ENCODE measurements at places on chromosomes 2 and 18.

DNA sequence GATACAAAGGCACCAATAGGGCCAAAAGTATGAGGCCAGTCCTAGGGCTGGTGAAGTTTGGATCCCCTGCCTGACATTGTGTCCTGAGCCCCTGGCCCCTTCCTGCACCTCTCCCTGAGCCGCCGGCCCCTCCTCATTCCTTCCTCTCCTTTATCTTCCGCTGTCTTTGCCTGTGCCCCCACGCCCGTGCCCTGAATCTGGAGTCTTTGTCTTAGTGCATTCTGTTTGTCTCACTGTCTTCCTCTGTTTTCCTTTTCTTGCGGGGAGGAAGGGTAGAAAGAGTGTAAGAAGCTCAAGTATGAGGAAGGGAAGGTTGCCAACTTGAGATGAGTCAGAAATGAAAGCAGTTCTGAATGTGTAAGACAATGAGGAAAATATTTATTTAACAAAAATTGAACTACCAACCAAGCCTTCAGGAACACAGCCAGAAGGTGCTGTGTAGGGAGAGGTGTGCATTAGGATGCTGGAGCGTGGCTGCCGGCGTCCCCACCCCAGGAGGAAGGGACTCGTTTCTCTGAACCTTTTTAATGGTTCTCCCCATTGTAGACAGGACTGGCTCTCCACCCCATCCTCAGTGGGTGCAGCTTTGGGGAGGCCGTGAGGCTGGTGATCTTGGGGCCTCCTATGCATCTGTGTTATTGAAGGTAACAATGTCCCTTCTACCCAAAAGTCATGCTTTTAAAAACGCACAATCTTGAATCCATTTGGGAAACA lies 133.1 kb downstream of the NEDD4L start:
- DNase-seq = no peak

DNA sequence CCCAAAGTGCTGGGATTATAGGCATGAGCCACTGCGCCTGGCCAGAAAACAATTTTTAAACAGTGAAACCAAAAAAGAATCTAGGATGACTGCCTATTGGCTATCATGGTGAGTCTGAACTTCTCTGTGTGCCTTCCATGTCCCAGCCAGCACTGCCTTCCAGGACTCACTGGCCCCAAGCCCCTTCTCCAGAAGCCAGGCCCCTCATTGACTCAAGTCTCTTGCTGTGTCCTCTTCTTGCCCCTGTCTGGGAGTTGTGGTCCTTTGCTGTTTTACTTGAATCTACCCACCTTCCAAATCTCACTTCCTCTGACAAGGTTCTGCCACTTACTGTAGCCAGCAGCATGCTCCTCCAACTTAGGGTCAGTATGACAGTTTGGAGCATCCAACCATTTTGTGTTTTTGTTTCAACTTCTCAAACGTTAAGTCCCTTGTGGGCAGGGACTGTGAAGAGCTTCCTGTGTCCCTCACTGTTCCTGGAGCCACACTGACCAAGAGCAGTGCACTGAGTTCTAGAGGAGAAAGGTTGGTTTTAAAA lies 41.7 kb downstream of the ST3GAL5 start:
- no peak for DNase-seq

DNA sequence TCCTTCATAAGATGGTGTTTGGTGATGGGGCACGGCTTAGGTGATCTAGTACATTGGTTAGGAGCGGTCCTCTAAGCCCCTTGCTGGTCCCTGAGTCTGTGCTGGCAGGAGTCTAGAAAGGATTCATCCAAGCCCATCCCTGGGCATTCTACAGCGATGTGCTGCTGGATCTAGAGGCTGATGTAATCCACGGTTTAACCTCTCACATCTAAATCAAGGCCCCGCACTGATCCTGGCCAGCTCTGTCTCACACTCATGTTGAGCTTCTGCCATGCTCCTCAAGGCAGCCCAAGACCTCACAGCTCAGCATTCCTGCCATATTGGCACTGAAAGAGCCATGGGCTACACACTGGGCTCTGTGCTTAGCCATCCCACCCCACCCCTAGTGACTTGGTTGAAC lies 664.8 kb downstream of the STK39 start:
- DNase-seq = no peak

DNA sequence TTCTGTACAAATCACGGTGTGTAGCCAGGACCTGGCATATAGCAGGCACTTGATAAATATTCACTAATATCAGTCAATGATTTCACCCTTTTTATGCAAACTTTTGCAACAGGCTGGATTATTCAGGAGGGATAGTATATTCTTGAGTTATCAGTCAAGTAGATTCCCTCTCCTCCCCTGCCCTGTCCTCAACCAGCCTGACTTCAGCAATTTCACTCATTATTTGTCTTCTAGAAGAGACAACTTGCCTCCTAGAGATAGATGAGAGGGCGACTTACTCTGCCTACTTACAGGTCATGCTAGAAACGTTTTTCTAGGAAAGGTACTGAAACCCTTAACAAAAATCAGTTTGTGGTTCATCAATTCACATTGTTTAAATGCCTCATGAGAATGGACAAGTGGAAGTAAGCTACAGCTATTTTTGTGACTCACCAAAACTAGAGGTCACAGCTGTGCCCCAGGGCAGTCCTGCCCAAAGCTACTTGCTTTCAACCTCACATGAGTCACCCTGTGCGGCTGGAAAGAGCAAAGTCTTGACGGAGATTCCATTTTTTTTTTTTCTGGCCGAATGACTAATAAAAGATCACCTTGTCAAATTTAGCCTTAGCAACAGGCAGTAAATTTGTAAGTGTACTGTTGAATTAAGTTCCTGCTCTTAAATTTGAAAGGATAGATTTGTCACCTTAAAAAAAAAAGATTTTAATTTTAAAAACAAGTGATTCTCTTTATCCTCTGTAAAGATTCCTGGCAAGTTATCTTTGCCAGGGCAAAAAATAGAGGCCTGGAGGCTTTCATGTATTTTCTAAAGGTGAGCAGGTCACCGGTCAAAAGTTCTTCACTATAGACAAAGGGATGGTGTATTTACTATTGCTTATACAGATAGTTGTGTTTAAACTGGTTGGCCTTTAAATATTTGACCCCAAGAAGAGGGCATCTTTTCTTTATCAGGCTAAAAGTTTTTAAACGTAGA lies 109.0 kb upstream of the SLC35G4 start:
- DNase-seq = no peak

- DNase-seq = no peak
Observed at GRCh38 chr2:219272995-219273394, 6.2 kb upstream of the DNAJB2 start.

GRCh38 chr18:6960656-6961055 lies 156.9 kb downstream of the LAMA1 start:
- no peak for DNase-seq

GRCh38 chr2:86223140-86223926 lies 24.1 kb downstream of the MRPL35 start:
- no peak for DNase-seq

DNA sequence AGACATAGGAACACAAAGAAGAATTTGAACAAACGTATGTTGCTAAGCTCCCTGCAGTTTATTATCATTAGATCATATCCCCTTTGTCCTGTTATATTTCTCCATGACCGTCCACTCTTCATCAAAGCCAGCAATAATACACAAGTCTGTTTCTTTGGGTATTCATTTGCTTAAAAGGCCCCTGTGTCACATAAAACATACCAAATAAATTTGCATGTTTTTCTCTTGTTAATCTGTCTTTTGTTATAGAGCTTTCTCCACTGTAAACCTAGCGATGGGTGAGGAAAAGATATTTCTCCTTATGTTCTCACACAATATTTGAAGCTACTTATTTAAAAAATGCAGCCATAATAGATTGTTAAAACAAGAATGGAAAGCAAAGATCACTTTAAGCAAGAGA lies 42.9 kb upstream of the REL start:
- no peak for DNase-seq

DNA sequence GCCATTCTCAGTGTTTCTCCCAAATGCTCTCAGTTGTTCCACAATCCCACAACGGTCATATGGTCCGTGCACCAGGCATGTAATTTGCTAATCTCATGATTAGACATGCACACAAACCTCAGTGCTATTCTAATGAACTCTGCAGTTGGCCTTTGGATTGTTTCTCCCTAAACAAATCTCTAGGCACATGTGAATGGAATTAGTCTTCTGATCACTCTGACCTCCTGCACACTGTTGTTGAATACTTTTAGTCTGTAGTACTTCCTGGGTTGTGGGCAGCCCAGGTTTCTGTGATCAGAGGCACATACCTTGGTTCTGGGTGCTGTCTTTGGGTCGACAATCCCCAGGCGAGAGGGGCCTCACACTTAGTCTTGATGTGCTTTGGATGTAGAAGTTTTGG lies 498.7 kb upstream of the SPRED2 start:
- DNase-seq = no peak

- no peak for DNase-seq
Observed at GRCh38 chr18:59470561-59471121, 111.6 kb upstream of the LMAN1 start.

DNA sequence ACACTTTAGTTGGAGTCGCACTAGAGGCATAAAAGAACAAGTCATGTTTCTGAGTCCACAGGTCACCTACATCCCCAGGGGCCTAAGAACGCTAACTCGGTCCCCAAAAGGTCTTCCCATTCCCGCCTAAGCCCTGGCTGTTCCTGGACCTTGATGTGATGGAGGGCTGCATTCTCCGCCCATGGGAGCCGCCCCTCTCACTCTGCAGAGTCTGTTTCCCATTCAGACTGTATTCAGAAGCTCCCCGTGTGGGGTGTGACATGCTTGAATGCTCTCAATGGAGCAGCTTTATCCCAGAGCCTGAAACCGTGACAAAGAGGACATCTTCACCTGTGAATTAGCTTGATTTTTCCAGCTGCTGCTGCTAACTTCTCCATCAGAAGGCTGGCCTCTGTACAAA lies 319.0 kb upstream of the KLHL29 start:
- DNase-seq = no peak

GRCh38 chr18:44735096-44735495 lies 54.4 kb downstream of the SETBP1 start:
- DNase-seq = no peak

- no peak for DNase-seq
Observed at GRCh38 chr2:85593023-85593422, 2.5 kb upstream of the RNF181 start.

- DNase-seq = no peak
Observed at GRCh38 chr2:172162739-172163336, 60.1 kb upstream of the DLX2 start.

DNA sequence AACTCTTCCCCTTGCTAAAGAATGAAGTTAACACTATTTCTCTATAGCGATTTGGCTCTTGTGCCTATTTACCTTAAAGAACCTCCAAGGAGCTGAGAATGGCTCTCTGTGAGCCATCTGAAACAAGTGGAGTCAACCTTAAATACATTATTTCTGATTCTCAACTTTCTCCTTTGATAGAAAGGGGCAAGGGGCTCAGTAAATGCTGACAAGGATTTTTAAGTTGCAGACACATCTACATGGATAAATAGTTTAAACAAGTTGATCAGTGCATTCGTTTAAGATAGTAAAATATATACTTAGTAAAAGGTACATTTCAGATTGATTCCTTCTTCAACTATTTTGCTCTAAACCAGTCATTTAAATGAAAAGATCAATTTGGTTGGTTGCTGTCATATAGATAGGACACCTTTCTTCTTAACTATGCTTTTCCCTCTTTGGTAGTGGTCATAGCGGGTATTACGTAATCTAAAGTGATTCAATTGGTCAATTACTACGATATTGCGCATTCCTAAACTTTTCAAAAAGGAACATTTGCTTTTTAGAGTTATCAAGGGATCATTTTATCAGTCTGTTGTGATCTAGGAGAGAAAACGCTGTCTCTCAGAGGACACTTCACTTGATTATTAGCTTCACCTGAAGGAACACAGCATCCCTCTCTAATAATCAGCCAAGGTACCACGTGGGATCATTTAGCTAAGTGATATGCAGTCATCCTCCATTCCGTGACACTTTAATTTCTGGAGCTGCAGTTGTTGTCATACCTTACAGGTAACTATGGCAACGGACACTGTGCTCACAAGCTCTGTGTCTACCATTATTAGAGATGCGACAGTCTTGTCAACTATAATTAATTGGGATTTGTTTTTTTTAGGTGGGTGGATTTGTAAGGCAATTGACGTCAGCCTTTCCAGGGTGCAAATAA lies 50.9 kb upstream of the KCNE4 start:
- DNase-seq = no peak

DNA sequence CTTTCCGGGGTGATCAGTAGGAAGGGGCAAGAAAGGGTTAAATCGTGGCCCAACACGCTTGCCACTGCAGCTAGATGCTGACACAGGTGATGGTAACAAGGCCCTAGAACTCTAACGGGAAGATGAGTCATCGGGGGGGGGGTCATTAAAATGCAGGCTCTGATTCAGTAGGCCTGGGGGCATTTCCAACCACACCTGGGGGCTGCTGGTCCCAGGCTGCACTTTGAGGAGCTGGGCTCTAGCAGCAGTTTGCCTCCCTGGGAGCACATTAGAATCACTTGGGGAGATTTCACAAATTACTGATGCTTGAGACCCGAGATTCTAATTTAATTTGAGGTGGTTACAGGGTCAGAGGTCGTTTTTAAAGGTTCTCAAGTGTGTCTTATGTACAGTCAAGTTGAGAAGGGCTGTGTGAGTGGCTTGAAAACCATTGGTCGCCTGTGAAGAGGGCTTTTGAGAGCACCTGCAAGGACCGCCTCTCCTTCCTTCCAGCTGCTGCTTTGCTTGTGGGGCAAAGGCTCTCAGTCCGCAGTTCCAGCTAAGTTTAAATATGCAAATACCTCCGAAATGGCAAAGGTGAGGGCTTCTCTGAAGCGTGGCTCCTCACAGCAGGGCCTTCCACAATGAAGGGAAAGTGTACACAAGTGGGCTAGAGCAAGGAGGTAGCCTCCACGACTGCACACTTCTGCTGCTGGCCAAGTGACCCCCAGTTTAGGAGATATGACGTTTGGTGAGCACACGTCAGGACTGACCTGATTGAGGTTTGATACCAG lies 128.0 kb upstream of the MSH6 start:
- no peak for DNase-seq

- DNase-seq = no peak
Observed at GRCh38 chr2:173165443-173166238, 90.0 kb downstream of the MAP3K20 start.

DNA sequence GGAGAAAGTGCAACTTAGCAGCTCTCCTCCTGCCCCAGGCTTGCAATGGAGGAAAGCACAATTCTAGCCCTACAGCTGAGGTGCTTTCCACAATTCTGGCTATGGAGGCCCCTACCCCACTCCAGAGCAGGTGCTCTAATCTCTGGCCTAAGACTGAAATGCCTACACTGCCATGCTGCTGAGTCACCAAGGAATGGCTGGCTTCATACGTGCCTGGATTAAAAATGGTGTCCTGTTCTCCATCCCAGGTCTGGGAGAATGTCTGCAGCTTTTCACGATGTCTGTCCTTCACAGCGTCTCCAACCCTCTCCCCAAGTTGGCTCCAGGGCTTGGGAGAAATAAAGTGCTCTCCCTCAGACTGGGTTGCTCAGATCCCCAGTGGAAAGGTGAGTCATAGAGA lies 48.5 kb downstream of the MBOAT2 start:
- no peak for DNase-seq

GRCh38 chr18:76823587-76824011 lies 1.2 kb downstream of the ZNF236 start:
- peak; percentile 34 for DNase-seq

- no peak for DNase-seq
Observed at GRCh38 chr2:88005776-88006175, 10.6 kb downstream of the RNU2-63P start.

Data from activated T-cell treated with anti-CD3 and anti-CD28 coated beads, Interleukin-2, amount 50 U/mL, for 48 hours (primary cell).